ENCODE measurements at places on chromosomes 5 and 9.

DNA sequence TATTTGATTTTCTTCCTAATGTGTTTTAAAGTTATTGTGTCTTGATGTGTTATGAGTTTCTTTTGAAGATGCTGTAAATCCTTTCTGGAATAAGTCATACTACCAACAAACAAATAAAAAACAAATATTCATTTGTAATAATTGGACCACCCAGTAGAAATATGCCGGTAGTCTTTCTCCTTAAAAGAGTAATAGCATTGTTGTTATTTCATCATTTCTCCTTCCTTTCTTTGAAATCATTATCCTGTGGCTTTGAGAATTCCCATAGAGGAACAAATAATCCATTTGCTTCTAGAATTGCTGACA, 169.4 kb downstream of the NNT start:
- no peak for DNase-seq

DNA sequence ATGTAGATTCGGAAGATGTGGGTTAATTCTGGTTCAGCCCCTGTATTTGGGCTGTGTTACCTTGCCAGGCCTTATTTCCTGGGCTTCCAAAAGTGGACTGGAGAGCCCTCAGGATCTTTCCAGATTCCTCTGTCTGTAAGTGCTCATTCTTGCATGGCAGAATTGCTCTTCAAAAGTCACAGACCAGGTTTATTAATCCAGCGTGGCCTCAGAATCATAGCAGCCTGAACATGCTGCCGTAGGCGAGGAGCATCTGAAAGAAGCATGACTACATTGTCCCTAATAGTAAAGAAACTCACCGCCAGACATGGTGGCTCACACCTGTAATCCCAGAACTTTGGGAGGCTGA, 307.8 kb downstream of the GADD45G start:
- DNase-seq = no peak

GRCh38 chr5:41406424-41406823, 104.0 kb downstream of the PLCXD3 start:
- no peak for DNase-seq

GRCh38 chr5:178320281-178320855, 87.8 kb upstream of the PHYKPL start:
- DNase-seq = no peak

- DNase-seq = no peak
Observed at GRCh38 chr9:2413160-2413805, 208.3 kb upstream of the VLDLR start.
